ENCODE measurements at places on chromosomes 1 and 21. TPM values are rescaled to one million over a fixed set of nuclear protein-coding genes. Genes with fewer than 3 reads are reported as not detected.

The TRNP1 gene
- total RNA-seq: 22.4 TPM

The LCE6A gene
- total RNA-seq: not detected

The PDPN gene
- total RNA-seq: not detected

The SOAT1 gene
- total RNA-seq: 39.8 TPM

The DEPDC1 gene
- 134 TPM for total RNA-seq

The RIPPLY3 gene
- not detected for total RNA-seq

The CATSPERE gene
- 0.11 TPM for total RNA-seq

The NT5C1A gene
- total RNA-seq: not detected

The ZNF683 gene
- total RNA-seq: not detected

The KCNE1 gene
- not detected for total RNA-seq

- no peak for DNase-seq
Observed at GRCh38 chr1:81126989-81127581, 673.6 kb upstream of the ADGRL2 start.

DNA sequence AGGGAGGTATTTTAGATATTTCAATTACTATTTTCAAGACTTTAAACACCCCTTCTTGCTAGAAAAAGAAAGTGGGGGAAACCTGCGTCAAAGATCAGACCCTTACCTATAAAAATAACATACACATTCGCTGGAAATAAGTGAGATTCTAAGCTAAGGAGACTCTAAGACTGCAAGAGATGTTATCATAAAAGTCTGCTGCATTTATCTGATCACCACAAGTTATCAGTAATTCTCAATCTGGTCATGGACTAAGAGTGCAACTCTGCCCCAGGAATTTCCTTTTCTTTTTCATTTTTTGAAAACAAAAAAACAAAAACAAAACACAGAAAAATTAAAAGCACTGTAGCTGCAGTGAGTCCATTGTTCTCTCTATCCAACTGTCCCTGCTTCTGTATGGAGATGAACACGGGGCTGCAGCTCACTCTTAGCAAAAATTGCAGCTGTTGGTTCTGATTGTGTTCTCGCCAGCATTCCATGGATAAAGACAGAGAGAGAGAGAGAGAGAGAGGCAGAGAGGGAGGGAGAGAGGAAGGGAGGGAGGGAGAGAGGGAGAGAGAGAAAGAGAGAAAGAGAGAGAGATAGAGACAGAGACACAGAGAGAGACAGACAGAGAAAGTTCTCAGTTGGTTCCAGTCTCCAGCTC, 14.1 kb downstream of the XKR8 start:
- peak; percentile 61 for DNase-seq

- no peak for DNase-seq
Observed at GRCh38 chr1:189084811-189085210, 1392.9 kb downstream of the BRINP3 start.

GRCh38 chr1:53781654-53782053, 42.7 kb upstream of the GLIS1 start:
- peak; percentile 57 for DNase-seq

DNA sequence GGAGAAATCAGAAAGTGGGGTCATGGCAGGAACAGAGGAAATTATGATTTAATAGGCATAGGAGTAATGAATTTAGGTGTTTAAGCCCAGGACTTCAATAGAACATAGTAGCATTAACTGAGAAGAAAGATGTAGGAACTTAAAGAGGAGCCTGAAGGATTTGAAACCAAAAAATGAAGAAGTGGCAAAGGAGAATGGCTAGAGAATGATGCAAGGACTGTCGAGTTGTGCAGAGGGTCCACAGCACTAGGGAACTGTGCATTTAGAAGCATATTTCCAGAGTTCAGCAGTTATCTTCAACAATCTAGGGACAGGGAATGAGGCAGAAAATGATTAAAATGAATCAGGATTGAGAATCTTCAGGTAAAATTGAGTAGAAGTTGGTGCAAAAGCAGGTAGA, 328.1 kb upstream of the LYPLAL1 start:
- DNase-seq: no peak

DNA sequence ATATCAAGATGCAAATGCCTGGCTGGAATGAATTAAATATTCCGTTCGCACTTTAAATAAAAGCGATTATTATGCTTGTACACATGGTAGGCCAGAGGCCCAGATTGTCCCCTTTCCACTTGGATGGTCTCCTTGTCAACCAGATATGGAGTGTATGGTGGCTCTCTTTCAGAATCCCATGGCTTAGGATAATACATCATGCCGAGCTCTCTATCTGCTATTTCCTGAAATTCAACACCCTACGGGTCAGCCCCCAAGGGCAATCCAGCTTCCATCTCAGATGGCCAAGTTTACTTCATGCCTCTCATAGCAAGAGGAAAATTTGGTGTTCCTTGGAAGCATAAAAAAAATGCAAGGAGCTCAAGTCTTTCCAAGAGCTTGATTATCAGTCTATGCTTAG, 25.4 kb upstream of the FMO1 start:
- no peak for DNase-seq

DNA sequence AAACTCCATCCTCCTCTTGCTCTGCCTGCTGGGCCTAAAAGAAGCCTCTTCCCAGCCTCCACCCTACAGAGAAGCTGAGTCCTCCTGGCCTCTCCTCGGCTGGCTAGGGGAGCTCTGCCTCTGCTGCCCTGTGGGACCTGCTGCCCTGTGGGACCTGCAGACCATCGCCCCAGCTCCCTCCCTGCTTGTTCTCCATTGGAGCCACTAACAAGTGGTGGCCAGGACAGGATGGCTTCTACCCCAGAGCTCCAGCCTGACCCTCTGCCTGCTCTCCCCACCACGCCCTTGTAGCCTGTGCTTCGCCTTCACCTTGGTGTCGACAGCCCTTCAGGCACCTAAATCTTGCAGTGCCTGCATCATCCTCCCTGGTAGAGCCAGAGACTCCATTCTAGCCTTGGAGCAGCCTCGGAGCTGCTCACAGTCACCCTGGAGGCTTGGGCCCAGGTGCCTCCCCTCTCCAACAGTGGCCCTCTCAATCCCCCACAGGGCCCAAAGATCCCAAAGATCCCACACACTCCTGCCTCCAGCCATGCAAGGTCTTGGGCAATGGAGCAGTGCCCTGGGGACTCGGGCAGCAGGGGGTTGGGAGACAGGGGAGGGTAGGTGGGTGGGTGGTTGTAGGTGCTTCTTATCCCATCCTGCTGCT, 3.0 kb downstream of the EPS8L3 start:
- no peak for DNase-seq

DNA sequence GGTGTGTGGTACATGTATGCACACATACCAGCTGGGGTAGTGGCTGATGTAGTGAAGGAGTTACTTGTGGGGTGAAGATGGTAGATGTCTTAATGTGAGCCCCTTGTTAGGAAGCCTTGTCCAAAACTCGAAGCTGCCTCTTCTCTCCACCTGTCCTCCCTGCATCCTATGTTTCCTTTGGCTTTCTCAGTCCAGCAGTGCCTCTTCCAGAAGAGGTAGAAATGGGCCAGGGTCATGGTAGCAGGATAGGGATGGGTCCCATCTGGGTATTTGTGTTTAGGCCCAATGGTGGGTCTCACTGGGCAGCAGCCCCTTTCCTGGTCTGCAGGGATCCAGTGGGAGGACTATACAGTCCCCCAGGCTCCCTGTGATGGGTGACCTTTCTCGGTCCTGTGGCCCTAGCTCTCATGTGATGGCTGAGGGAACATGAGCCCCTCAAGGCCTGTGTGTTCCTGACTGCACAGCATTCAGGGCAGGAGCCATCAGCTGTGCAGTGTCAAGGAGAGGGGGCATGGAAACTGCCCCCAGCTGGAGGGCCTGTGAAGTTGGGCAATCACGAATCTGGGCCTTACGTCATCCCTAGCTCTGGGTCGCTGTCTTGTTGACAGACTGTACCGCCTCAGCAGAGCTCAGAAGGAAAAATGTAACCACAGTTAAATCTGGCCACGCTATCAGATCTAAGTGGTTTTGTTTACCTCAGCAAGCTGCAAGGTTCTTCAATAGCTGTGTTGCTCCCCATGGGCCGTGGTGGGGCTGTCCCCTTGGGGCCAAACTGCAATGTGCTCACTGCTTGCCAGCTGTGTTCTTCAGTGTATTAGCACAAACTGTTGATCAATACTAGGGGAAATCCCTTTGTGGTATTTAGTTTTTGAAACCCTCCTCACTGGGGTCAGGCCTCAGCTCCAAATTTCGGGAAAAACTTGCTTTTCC, 82.7 kb downstream of the NOS1AP start:
- DNase-seq: no peak

- DNase-seq: no peak
Observed at GRCh38 chr1:11927866-11928592, 1.8 kb upstream of the KIAA2013 start.

- no peak for DNase-seq
Observed at GRCh38 chr1:6507461-6507911, 16.0 kb upstream of the PLEKHG5 start.

GRCh38 chr1:197181982-197182381, 35.5 kb upstream of the ASPM start:
- no peak for DNase-seq

DNA sequence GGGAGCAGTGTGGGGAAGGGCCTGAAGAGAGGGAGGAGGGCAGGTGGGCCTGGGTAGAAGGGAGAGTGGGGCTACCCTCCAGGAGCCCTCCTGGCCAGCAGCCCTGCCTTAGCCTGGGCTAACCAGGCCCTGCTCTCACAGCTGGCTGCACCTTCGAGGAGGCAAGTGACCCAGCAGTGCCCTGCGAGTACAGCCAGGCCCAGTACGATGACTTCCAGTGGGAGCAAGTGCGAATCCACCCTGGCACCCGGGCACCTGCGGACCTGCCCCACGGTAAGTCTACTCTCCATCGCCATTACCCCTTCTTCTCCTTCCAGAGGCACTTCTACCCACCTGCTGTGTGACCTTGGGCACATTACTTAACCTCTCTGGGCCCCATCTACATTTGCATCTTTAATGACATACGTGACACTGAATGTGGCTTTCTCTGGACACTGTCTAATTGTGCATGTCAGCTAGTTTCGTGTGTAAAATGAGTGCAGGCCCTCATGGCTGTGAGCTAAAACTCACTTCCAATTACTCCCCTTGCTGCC, 18.9 kb downstream of the PTPRU start:
- no peak for DNase-seq

DNA sequence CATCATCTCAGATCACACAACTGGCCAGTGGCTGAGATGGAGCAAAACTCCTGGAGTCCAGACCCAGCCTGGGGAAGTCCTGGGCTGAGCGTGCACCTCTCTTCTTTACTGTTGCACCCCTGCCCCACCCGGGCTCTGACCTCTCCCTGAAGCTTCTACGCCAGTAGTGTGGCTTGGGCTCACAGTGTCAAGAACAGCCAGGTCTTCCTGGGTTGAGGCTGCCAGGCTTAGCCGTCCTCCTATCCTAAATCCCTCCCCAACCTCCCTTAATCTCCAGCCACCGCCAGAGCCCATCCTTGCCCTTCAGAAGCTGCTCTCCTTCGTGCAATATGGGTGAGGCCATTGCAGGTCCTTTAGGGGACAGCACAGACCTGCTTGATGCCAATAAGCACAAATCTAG, 399.2 kb upstream of the VAMP3 start:
- DNase-seq: no peak

- DNase-seq: no peak
Observed at GRCh38 chr1:64983110-64983509, 16.8 kb upstream of the JAK1 start.

- DNase-seq: no peak
Observed at GRCh38 chr1:113451710-113452109, 61.4 kb downstream of the MAGI3 start.

DNA sequence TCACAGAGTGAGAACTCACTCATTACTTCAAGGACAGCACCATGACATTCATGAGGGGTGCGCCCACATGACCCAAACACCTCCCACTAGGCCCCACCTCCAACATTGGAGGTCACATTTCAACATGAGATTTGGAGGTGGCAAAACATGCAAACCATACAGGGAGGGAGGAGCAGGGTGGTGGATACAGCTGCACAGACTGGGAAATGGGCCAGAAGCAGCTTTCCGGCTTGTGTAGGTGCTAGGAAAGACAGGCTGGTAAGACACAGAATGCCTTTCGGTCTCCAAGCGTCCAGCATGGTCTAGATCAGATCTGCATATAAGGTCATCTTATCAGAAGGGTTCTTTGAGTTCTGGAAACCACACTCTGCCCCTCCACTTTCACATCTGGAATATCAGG, 35.1 kb upstream of the TINAGL1 start:
- no peak for DNase-seq

GRCh38 chr1:3102641-3103040, 33.6 kb downstream of the PRDM16 start:
- DNase-seq: no peak

- DNase-seq: peak; percentile 60
Observed at GRCh38 chr1:101314244-101314643, 77.4 kb downstream of the S1PR1 start.

DNA sequence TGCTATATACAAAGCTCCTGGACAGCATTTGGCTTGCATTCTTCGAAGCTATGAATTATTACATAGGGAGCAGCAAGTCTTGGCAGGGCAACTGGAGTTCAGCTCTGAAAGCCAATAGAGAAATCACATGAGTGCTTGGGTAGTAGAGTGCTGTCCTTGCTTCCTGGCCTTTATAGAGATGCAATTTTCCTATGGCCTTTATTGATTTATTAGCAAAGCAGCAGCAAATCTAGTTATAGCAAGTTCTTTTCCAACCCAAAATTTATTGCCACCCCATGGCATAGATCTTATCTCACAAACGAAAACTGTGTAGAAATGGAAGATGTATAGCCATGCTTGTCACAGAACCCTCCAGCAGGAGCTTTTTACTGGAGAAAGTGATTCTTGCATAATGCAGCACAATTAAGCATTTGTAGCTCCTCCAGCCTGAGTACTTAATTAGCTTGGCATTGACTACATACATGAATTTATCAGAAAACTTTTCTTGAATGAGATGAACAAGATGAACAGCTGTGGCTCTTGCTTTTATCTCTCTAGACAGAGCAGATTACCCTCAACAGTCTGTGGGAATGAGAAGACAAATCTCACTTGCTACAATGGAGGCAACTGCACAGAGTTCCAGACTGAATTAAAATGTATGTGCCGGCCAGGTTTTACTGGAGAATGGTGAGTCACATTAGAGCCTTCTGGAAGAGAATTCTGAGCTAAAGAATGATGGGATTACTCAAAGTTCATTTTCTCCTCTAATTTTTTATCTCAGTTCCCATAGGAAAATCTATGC, 170.1 kb downstream of the CRB1 start:
- no peak for DNase-seq

DNA sequence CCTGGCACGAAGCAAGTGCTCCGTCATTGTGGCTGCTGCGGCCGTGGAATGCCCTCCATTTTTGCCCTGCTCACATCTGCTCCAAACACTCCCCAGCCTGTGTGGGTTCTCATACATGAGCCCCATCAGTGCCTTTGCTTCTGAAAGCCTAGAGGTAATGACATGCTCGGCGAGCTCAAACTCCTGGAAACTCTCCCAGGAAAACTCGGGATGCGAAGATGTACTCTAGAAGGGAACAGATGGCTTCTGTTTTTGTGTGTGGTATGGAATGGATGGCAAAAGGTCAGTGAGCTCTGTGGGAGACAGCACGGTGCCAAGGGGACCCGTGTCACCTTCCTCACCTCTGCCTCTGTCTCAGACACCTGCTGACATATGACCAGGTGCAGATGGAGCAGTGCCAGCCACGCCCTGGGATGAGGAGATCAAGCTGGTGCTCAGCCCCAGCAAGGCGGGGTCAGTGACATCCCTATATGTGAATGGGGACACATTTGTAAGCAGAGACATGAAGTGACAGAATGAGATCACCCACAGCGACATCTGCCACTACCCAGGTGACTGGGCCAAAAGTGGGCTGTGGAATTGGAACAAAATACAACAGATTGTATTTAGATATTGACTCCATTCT, 84.1 kb upstream of the COX20 start:
- no peak for DNase-seq

GRCh38 chr1:12460911-12461621, 156.9 kb downstream of the DHRS3 start:
- DNase-seq: peak; percentile 42

All from LHCN-M2 (cell line).